Fibroblast of the aortic adventitia (primary cell): ENCODE measurements at places on chromosomes 5 and 9. TPM values are rescaled to one million over a fixed set of nuclear protein-coding genes. Genes with fewer than 3 reads are reported as not detected.

The IL31RA gene
- total RNA-seq = 0.72 and 0.74 TPM in 2 replicates

The RLN1 gene
- total RNA-seq = 0.18 TPM in 1 of 2 replicates, not detected in the other

The ZNF454 gene
- 0.18 and 3.0 TPM in 2 replicates for total RNA-seq

The SPOCK1 gene
- total RNA-seq = 174 and 196 TPM in 2 replicates
